Renal cortex interstitium (tissue), 15 donors: ENCODE measurements at places on chromosomes 2 and 18. TPM values are rescaled to one million over a fixed set of nuclear protein-coding genes. Genes with fewer than 3 reads are reported as not detected.

EDAR gene
- 2.8 TPM for polyA plus RNA-seq

LIMS1 gene
- polyA plus RNA-seq = 50.6 TPM

MC2R gene
- polyA plus RNA-seq = not detected

GLI2 gene
- 12.8 TPM for polyA plus RNA-seq

PRPF40A gene
- 149 TPM for polyA plus RNA-seq

MOCOS gene
- 0.92 TPM for polyA plus RNA-seq

SCN1A gene
- 0.24 TPM for polyA plus RNA-seq

ALLC gene
- polyA plus RNA-seq = not detected

SIGLEC15 gene
- polyA plus RNA-seq = 0.64 TPM

LYG2 gene
- 0.56 TPM for polyA plus RNA-seq

MROH2A gene
- polyA plus RNA-seq = 0.26 TPM

TRIB2 gene
- 175 TPM for polyA plus RNA-seq

CXCR4 gene
- polyA plus RNA-seq = 47.0 TPM

TRABD2A gene
- polyA plus RNA-seq = 1.2 TPM

REG1B gene
- polyA plus RNA-seq = not detected

TTLL4 gene
- 34.0 TPM for polyA plus RNA-seq

TP53I3 gene
- 48.8 TPM for polyA plus RNA-seq

TXNDC2 gene
- polyA plus RNA-seq = not detected

FMNL2 gene
- 110 TPM for polyA plus RNA-seq

MAL gene
- polyA plus RNA-seq = 300 TPM

ZSWIM2 gene
- not detected for polyA plus RNA-seq

TGFA gene
- polyA plus RNA-seq = 19.2 TPM

CCBE1 gene
- polyA plus RNA-seq = 32.8 TPM

HOXD10 gene
- polyA plus RNA-seq = 188 TPM

ABCG8 gene
- polyA plus RNA-seq = 0.84 TPM

YES1 gene
- 67.1 TPM for polyA plus RNA-seq

FEV gene
- not detected for polyA plus RNA-seq

NT5C1B gene
- polyA plus RNA-seq = 1.0 TPM

SERPINB10 gene
- polyA plus RNA-seq = 0.16 TPM

NCKAP5 gene
- 7.7 TPM for polyA plus RNA-seq

LDLRAD4 gene
- 10.3 TPM for polyA plus RNA-seq

CNGA3 gene
- not detected for polyA plus RNA-seq

C2orf72 gene
- polyA plus RNA-seq = 3.3 TPM

NDUFAF7 gene
- polyA plus RNA-seq = 28.8 TPM

RIT2 gene
- 0.09 TPM for polyA plus RNA-seq

KCNIP3 gene
- 22.4 TPM for polyA plus RNA-seq

PLGLB2 gene
- polyA plus RNA-seq = 7.4 TPM

POTEF gene
- 0.07 TPM for polyA plus RNA-seq

IGFBP5 gene
- polyA plus RNA-seq = 337 TPM

CHST9 gene
- 3.8 TPM for polyA plus RNA-seq

COLEC11 gene
- 1.5 TPM for polyA plus RNA-seq

INO80D gene
- 10.1 TPM for polyA plus RNA-seq

SH3BP4 gene
- polyA plus RNA-seq = 38.1 TPM

ASB18 gene
- not detected for polyA plus RNA-seq

ADCY3 gene
- polyA plus RNA-seq = 26.4 TPM

CIB4 gene
- 0.89 TPM for polyA plus RNA-seq

GBX2 gene
- polyA plus RNA-seq = 0.70 TPM

HOXD1 gene
- 12.4 TPM for polyA plus RNA-seq

CAMKMT gene
- 14.8 TPM for polyA plus RNA-seq

FAM110C gene
- 8.9 TPM for polyA plus RNA-seq

PIEZO2 gene
- polyA plus RNA-seq = 17.9 TPM
